AG04450 (cell line): ENCODE measurements at places on chromosomes 13 and 19. TPM values are rescaled to one million over a fixed set of nuclear protein-coding genes. Genes with fewer than 3 reads are reported as not detected.

- DNase-seq = peak; percentile 92
Measured at GRCh38 chr13:29901710-29902631, 51.6 kb upstream of the UBL3 start.

DNA sequence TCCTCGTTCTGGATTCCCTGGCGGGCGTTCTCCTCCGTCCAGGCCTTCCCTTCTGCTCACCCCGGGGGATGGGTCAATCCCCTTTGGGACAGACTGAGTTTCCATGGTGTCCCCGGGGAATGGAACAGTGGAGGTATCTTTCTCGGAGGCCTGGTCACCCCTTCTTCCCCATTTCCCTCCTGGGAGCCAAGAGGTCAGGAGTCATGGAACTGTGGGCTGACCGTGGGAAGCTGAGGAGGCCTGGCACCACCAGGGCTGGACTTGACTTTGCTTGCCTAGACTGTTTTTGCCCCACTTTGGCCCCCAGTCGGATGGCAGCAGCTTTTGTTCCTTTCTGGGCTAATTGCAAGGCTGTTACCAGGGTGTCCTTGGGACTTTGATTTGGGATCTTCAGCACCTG is 2.0 kb downstream of the NACC1 start:
- DNase-seq = no peak

- DNase-seq = no peak
Measured at GRCh38 chr13:113378825-113379224, 14.9 kb upstream of the GRTP1 start.

Gene IFI30
- 6.9 and 8.1 TPM in 2 replicates for polyA plus RNA-seq

Gene FXYD1
- polyA plus RNA-seq = 1.3 and 1.4 TPM in 2 replicates

Gene PALM3
- 0.43 and 0.51 TPM in 2 replicates for polyA plus RNA-seq
